PC-3 (cell line): ENCODE measurements at places on chromosomes 2 and 18. TPM values are rescaled to one million over a fixed set of nuclear protein-coding genes. Genes with fewer than 3 reads are reported as not detected.
A peak's percentile ranks its signal among the peaks of the same experiment; 100 is the strongest.

NETO1 gene
- total RNA-seq = 8.4 and 12.9 TPM in 2 replicates

CYP27C1 gene
- total RNA-seq = 0.36 and 1.2 TPM in 2 replicates

TDRD15 gene
- not detected in 2 replicates for total RNA-seq

DSG4 gene
- total RNA-seq = 0.04 TPM in 1 of 2 replicates, not detected in the other

TXNDC2 gene
- total RNA-seq = 0.87 TPM in 1 of 2 replicates, not detected in the other

ADD2 gene
- total RNA-seq = 4.4 and 16.0 TPM in 2 replicates

MAP3K19 gene
- not detected in 2 replicates for total RNA-seq

RNF125 gene
- 1.1 and 1.2 TPM in 2 replicates for total RNA-seq

GRCh38 chr18:62282188-62282629 is 42.9 kb upstream of the TNFRSF11A start:
- peak; percentile 58 for DNase-seq

DNA sequence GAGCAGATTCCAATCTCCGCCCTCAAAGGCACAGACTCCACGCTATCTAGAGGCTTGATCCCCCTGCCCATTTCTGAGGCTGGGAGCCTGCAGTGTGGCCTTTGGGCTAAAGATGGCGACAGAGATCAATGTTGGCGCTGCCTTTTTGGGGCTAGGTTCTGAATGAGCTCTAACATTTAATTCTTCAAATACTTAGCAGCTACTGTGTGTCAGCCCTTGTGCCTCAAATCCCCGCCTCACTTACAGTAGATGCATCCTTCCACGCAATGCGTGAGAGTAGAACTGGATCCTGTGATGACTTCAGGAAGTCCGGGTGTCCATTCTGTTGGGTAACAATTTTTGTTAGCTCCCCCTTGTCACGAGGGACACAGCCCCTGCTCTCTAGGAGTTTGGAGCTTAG is 12.4 kb downstream of the IL1F10 start:
- peak; percentile 73 for DNase-seq

DNA sequence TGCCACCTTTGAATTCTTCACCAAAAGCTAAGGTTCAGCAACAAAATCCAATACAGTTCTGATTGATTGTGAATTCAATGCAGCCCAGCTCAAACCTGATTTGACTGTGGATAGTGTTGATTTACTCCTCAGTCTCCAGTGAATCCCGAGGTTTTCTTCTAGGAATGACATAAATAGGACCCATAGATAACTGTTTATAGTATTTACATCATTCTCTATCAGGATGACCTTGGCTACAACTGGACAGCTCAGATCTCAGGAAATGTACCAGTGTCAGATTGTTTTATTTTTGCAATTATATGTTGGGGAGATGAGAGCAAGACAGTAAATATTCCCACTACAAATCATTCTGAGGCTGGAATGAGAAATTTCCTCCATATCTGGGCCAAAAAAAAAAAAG is 21.2 kb downstream of the RBM43 start:
- no peak for DNase-seq

DNA sequence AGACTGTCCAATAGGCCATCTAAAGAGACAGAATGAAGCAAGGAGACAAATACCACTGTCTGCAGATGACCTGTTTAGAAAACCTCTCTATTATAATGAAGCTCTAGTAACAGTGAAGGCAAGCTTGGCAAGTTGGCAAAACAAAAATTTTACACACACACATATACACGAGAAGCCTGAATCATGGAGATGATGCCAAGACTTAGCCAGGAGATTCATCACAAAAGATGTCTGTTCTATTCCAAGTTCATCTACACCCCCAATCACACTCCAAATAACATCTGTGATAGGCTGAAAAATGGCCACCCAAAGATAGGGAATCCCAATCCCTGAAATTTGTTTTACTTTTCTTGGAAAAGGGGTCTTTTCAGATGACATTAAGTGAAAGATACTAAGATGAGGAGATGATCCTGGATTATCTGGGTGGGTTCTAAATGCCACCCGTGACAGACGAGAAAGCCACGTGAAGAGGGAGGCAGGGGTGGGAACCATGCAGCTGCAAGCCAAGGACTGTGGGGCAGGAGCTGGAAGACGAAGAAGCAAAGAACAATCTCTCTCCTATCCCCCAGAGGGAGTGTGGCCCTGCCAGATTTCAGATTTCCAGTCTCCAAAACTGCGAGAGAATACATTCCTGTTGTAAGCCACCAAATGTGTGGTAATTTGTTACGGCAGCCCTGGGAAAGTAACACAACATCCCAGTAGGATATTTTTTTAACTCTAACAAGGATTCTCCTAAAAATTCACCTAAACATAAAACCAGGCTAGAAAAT is 20.0 kb downstream of the HDLBP start:
- DNase-seq = no peak

GRCh38 chr18:54480616-54481015 is 110.4 kb upstream of the DYNAP start:
- DNase-seq = no peak

- DNase-seq = no peak
These were observed 114.5 kb downstream of the GYPC start for GRCh38 chr2:126770466-126770865.

DNA sequence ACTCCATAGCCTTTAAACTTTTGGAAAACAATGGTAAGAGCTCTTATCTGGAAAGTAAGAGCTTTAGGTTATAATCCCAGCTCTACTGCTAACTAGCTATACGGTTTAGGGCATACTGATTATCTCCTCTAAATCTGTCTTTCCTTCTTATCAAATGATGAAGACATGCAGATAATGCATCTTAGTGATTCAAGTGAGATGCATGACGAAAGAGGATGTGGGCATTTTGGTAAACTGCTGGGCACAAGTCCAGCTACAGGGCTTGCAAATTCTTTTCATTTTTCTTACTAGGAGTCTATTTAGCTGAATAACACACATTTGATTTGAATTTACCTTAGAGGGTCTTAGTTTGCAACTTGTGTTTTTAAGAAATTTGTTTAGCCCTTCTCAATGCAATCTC is 1604.8 kb upstream of the ZEB2 start:
- DNase-seq = peak; percentile 45

- no peak for DNase-seq
These were observed 637.5 kb downstream of the PLCL1 start for GRCh38 chr2:198441901-198442300.

DNA sequence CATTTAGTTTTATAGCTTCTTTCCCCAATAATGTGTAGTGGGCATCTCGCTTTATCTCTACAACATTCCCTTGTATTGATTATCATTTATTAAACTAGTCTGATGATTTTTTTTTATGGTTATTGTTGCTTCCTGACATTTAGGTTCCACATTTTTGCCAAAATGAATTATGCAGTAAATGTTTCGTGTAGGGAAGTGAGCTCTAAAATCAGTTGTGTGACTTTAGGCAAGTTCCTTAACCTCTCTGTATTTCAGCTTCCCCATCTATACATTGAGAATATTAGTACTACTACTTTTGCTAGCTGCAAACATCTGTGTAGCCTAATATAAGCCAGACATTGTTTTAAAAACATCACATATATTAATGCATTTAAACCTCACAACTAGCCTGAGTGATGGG is 22.9 kb downstream of the SOCS6 start:
- no peak for DNase-seq

DNA sequence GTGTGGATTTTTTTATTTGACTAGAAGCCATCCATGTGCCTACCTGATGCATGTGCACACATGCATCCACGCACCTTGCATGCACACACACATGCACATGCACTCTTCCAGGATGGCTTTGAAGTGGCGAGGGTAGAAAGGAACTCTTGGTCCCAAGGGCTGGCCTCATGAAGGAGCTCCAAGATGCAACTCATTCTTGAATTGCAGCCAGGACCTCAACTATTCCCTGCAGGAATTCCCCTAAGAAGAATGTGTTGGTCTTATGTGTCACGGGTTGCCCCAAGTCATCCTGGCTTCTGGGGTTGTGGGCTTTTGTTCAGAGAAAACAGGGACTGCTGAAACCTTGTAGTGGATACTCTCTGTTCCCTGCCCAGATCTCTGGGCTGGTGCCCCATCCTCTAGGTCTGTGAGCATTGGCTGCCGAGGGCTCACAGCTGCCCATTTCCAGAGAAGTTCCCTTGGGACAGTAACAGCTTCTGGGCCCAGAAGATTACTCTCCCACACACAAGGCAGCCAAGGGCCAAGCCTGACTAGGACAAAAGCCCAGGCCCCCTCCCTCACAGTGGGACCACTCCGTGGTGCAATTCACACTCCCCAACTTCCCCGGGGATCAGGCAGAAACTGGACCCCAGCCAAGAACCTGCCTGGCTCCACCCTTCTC is 137.6 kb downstream of the COPS8 start:
- peak; percentile 67 for DNase-seq

DNA sequence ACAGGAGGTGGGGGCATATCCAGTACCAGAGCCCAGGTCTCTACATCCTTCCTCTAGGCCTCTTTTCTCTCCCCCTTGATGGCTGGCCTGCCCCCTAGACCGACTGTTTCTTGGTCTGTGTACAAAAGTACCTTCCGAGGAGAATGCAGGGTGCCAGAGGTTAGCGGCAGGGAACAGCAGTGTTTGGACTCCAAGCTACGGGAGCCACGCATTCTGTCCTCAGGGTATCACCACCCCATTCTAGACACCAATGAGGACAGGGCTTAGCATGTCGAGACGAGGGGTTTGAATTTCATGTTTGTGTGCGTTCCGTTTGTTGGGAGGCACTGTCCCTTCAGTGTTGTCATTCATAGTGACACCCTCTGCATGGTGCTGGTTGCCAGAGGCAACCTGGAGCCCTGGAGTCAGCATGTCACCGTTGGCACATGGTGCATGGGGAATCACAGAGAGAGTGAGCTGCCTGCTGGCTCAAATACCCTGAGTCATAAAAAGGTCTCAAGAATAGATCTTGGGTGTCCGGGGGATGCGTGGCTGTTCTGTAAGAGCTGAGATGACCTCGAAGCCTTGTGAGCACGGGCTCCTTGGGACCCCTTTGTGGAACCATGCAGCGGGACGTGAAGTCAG is 57.2 kb upstream of the LDLRAD4 start:
- no peak for DNase-seq

GRCh38 chr18:75723521-75724340 is 296.2 kb upstream of the SMIM21 start:
- no peak for DNase-seq

DNA sequence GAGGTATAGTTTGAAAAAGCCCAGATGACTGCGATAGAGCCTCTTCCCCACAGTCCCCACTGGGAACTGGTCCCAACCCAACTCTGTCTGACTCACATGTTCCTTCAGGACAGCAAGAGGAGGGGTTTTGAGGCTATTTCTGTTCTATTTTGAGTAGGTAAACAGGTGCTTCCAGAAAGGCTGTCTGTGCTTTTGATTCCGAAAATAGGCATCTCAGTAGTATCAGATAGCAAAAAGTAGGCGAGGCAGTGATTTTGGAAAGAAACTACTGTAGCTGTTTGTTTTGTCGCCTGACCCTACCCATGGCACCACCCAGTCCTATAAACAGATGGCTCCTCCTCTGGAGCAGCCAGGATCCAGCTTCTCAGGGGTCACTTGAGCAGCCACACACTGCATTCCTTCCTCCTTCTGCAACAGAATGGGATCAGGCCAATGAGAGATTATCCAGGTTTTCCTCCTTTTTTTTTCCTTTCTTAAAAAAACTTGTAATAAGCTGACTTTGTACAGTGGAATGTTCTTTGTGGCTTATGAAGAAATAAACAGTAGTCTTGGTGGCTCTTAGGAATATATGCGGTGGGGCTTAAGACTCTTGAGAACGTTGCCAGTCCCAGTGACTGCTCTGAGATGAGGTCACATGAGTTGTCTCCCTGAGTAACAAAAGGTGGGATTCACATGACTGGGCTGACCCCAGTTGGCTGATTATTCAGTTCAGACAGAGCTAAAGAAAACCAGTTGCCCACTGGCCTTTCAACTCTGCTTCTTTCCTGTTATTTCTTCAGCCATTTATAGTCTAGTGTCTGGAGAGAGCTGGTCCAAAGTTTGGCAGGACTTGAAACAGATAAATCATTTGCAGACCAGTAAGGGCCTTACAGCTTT is 98.6 kb downstream of the KCNS3 start:
- peak; percentile 63 for DNase-seq

DNA sequence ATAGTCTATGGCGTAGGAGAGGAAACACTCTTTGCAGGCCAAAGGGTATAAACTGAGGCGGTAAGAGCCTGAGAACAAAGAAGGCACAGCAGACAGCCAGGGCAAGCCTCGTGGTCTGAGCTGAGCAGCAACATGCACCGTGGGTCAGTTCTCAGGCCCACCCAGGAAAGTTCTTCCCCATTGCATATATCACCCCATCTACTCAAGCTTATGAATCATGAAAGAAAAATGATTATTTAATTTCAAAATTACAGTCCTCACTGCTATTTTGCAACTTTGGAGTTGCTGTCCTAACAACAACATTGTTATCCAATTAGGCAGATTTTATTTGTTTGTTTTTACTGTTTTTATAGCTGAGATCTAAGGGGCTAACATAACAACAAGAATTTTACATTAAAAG is 54.7 kb upstream of the RIOK3 start:
- DNase-seq = no peak

DNA sequence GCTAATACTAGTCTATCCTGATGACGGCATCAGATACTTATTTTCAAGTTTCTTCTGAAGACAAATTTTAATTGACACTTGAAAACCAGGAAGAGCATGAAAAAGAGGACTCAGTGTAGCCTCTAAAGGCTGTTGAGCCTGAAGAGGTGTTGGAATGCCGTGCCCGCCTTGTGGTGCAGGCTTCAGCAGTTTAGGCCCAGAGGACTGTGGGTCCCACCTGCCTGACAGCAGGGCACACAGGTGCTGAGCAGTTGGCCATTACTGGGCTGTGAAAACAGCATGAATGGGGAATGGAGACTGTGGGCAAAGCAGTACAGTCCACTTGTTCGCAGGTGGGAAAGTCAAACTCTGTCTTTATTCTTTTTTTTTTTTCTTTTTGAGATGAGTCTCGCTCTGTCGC is 49.8 kb upstream of the THOC1 start:
- no peak for DNase-seq

DNA sequence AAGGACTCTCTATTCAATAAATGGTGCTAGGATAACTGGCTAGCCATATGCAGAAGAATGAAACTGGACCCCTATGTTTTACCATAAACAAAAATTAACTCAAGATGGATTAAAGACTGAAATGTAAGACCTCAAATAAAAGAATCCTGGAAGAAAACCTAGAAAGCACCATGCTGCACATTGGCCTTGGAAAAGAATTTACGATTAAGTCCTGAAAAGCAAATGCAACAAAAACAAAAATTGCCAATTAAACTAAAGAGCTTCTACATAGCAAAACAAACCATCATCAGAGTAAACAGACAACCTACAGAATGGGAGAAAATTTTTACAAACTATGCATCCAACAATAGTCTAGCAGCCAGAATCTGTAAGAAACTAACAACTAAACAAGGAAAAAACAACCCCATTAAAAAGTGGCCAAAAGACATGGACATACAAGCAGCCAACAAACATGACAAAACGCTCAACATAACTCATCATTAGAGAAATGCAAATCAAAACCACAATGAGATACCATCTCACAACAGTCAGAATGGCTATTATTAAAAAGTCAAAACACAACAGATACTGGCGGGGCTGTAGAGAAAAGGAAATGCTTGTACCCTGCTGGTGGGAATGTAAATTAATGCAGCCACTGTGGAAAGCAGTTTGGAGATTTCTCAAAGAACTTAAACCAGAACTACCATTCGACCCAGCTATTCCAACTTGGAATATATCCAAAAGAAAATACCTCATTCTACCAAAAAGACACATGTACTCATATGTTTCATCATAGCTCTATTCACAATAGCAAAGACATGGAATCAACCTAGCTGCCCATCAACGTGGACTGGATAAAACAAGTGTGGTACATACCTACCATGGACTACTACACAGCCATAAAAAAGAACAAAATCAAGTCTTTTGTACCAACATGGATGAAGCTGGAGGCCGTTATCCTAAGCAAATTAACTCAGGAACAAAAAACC is 30.6 kb downstream of the SEPTIN10 start:
- no peak for DNase-seq

GRCh38 chr18:13035249-13035914 is 44.2 kb downstream of the CEP192 start:
- DNase-seq = no peak

GRCh38 chr2:157504623-157505022 is 60.7 kb upstream of the CYTIP start:
- DNase-seq = no peak
